CD4-positive, alpha-beta T cell treated with Interleukin-21 for 1 hour (primary cell): ENCODE measurements at places on chromosomes 6 and 20.

GRCh38 chr6:87118054-87118453 is 23.1 kb upstream of the CGA start:
- DNase-seq: no peak

DNA sequence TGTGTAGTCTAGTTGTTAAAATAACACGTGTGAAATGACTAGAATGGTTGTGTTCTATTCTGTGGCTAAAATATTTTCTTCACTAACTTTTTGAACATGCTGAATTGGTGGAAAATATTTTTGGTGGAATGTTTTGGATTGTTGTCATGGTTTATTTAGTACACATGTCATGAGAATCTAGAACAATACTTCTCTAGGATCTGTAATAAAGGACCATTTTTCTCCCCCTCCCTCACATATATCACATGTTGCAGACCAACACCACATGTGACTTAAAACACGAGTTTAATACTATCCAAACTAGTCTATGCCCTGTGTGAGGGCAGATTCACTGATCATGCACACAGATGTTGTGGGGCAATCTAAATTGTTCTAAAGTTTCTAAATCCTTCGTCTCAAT is 29.2 kb downstream of the FIG4 start:
- no peak for DNase-seq

DNA sequence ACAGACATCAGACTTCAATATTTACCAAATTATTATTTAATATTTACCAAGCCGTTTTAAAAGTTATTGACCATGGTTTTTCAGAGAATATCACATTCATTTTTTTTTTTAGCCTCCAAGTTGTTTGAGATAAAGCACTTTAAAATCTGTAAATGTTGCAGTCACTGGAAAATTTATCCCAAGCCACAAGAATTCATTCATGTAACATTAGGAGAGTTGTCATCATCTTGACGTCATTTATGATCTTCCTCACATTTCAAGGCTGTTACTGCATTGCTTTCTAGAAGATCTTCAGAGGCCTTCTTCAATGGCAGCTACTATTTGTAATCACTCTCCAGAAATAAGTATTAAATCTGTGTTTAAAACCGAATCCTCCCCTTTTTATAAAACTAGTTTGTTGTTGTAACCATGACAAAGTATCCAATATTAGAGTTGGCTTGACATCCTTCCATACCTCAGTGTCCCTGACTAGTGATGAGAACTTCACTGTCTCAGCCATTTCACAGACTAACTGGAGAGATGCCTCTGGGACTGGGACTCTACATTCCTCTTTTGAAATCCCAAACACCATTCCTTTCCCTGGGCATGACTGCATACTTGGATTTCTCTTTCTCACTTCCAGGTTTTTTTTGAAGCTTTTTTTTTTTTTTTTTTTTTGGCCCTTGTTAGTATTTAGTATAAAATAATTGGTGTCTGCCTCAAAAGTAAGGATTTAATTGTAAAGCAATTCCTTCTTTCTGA is 100.1 kb downstream of the ZFAND3 start:
- no peak for DNase-seq

DNA sequence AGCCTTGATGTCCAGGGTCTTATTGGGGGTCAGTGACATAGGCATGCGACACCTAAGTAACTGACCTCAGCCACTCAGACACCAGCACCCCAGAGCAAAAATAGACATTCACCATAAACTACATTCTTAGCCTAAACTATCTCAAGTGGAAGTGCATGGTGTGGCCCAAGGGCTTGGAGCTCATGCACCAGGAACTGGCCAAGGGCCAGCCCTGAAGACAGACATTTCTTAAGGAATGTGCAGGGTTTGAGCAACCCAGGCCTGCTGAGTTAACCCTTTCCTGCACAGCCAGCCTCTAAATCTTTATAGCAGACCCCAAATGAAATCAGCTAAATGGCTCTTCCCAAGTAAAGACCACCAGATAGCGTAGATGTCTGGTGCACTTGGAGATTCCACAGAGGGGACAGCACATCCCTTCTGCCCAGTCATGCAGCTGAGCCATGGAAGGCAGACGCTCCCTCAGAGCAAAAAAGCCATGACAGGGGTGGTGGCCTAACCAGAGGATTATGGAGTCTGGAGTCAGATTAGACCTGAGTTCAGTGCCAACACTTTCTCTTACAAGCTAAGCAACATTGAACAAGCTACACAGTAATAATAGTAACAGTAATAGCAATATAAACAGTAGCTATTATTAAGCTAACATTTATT is 222.6 kb downstream of the ZMYND8 start:
- DNase-seq: no peak

DNA sequence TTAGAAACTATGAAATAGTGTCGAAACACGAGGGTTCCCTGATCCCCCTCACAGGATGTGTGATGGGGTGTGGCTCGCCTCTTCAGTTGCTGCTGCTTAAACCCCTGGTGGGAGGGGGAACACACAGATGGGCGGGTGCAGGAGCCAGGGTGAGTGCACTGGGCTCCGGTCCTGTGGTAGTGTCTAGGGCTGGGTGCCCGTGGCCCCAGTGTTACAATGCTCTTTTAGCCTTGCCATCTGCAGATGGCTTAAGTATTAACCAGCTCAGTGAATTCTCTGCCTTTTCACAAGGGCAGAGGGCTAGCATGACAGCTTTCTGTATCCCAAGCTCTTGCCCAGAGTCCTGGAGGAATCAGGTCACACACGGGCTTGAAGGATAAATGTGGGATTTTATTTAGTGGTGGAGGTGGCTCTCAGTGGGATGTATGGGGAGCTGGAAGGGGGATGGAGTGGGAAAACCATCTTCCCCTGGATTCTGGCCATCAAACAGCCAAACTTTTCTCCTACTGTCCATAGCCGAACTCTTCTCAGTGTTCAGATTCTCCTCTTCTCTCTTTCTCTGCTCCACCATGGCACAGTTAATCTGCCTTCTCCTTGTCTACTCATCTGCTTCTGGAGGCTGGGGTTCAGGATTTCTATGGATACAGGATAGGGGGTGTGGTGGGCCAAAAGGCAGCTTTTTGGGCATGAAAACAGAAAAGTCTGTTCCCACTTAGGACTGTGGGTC is 659.0 kb downstream of the EPM2A start:
- no peak for DNase-seq

GRCh38 chr20:58078741-58079522 is 149.5 kb downstream of the ANKRD60 start:
- DNase-seq: no peak
